ENCODE measurements at places on chromosomes 1 and 21.

- no peak for DNase-seq
These were observed 1317.0 kb downstream of the MRPL39 start for GRCh38 chr21:24290151-24290833.

DNA sequence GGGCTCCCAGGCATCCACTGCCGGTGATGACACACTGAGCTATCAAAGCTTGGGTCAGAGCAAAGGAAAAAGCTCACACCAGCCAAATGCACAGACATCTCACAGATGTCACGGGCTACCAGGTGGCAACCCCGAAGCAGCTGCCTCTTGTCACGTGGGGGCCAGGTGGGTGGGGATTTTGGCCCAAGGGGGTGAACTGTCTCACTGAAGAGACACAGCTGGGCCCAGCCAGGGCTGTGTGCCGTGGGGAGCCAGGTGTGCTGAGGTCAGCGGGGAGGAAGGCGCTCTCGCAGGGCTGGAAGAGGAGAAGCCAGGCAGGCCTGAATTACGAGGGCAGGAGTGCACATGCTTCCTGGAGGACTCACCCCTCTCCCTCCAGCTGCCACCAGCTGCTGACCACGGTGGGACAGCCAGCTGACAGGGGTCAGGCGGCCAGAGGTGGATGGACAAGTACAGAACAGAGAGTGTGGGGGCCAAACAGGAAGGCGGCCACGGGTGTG, 32.4 kb downstream of the KCNN3 start:
- no peak for DNase-seq

DNA sequence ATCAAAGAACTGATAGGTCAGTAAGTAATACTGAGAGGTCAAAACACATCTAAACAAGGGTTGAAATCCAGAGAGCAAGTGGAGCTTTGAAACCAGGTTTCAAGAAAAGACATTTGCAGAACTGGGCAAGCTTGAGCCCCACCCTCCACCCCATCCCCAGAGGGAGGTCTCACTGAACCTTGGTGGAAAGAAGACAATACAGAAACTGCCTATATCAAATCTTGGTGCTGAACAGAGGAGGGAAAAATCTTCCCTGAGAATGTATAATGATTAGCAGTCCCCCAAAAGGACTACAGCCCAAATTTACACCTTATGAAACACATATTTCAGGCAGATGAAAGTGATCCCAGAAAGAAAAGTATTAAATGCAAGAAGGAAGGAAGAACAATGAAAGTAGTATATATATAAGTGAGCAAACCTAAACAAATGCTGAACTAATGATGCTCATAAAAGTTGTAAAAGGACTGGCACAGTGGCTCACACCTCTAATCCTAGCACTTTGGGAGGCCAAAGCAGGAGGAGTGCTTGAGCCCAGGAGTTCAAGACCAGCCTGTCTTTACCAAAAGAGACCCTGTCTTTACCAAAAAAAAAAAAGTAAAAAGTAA, 12.4 kb downstream of the ZBTB17 start:
- no peak for DNase-seq

- no peak for DNase-seq
These were observed 35.0 kb downstream of the RAP1GAP start for GRCh38 chr1:21633992-21634805.

GRCh38 chr21:46188226-46189212, 4.3 kb upstream of the SPATC1L start:
- no peak for DNase-seq

DNA sequence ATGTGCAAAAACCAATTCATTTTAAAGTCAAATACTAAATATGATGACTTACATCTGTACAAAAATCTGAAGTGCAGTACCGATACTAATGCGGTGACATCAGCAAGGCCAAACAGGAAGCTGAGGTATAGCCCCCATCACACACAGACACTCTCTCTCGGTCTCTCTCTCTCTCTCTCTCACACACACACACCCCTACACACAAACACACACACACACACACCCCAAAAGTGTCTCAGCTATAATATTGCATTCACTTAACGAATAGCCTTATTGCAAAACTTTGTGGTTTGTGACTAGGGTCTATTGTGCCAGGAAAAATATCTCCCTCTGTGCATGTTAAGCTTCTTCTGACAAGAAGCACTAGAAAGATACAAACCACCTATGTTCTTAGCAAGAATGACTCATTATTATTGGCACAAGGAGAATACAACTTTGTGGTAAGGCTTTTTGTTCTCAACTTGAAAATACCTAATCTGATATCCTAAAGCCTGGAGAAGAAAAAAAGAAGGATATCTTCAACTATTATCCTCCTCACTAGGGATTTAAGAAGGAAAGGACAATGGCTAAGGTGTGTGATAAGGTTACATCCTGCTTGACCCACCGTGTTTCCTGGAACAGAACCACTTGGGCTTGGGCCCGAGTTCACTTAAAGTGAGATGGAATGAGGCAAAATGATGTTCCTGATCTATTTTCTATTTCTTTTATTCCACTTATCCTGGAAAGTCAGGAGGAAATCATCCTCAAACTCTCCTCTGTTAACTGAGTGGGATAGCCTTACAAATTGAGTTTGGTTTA, 107.1 kb downstream of the NIBAN1 start:
- no peak for DNase-seq

- no peak for DNase-seq
These were observed 58.5 kb downstream of the HSF2BP start for GRCh38 chr21:43600642-43601402.

GRCh38 chr1:7388488-7389185, 382.5 kb upstream of the VAMP3 start:
- DNase-seq: peak; percentile 44

DNA sequence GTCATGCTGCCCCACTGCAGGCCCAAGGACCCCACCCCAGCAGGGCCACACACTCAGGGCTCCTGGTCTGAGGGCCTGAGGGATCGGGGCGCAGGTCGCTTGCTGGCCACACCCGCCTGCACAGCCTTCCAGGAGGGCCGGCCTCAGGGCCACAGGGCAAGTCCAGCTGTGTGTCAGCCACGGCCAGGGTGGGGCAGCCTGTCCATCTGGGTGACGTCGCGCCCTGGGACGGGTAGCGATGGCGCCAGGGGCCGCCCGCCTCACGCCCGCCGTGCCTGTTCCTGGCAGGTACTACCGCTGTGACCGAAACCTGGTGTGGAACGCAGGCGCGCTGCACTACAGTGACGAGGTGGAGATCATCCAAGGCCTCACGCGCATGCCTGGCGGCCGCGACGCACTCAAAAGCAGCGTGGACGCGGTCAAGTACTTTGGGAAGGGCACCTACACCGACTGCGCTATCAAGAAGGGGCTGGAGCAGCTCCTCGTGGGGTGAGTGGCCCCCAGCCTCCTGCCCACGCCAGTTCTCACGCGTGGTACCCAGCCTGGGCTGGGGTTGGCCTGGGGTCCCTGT, 2.5 kb downstream of the COL6A1 start:
- no peak for DNase-seq

DNA sequence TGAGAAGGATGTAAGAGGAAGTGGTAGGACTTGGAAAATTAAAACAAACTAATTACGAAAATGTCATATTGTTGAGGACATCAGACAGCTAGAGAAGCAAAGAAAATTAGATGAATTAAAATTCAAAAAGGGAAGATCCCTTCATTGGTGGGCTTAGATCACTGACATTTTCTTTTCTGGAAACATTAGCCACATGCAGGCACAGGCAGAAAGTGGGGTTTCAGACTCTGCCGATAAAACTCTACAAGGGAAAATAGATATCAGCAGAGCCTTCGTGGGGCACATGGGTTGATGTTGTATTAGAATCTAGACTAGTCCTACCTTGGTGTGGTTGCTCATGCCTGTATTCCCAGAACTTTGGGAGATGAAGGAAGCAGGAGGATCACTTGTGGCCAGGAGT, 12.4 kb upstream of the RGS1 start:
- no peak for DNase-seq

DNA sequence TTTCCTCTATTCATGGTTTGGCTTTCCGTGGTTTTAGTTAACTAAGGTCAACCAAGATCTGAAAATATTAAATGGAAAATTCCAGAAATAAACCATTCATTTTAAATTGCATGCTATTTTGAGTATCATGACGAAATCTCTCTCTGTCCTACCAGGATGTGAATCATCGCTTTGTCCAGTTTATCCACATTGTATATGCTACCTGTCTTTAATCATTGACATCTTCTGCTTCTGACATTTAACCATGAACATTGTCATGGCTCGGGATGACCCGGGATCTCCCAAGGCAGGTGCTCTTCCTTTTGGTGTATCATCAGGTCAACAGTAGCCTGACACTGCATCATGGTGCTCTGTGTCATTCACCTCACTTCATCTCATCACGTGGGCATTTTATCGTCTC, 125.5 kb upstream of the HNRNPU start:
- no peak for DNase-seq

- DNase-seq: no peak
These were observed 2.3 kb downstream of the FGR start for GRCh38 chr1:27632387-27633297.

DNA sequence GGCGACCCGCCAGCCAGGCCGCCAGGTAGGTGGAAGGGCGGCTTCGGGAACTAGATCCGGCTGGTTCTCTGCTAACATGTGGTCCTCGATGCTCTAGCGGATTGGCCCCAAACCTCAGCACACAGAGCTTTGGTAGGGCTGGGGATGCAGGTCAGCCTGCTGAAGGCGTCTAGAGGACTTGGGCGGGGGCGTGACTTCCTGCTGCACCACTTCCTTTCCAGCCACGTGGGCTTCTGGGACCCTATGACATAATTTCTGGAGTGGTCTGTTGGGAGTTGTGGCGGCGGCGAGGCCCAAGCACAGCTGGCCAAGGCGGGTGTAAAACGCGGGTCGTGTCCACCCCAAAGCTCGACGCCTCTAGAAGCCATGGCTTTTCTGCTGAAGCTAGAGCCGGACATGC, 124.5 kb downstream of the ATF6 start:
- no peak for DNase-seq

DNA sequence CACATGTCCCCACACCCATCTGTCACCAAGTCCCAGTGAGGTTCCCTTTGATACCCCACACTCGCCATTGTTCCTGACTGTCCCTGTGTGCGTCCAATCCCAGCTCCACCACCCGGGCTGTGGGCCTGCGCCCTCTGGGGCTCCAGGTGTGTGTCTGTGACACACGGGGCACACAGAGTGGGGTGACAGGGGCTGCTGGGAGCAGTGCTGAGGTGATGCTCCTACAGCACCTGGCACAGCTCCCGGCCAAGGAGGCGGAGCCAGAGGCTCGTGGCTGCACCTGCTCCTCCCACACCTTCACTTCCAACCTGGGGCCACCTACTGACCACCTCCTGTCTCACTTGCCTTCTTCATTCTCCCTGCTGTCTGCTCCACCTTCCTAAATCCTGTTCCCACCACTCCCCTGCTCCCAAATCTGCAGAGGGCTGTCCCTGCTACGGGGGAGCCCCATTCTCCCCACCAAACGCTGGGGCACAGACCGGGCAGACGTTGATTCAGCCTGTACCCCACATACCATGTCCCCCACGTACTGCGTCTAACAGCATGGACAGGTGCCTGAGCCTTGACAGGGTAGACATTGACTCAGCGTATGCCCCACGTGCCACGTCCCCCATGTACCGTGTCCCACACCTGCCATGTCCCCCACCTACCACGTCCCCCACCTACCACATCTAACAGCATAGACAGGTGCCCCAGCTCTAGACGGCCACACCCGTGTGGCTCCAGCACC, 16.4 kb downstream of the WDR4 start:
- DNase-seq: no peak

GRCh38 chr21:33117101-33117888, 47.4 kb downstream of the OLIG1 start:
- peak; percentile 83 for DNase-seq

GRCh38 chr1:241985787-241986186, 13.1 kb downstream of the MAP1LC3C start:
- no peak for DNase-seq

- no peak for DNase-seq
These were observed 255.0 kb upstream of the SNX7 start for GRCh38 chr1:98406352-98407088.

DNA sequence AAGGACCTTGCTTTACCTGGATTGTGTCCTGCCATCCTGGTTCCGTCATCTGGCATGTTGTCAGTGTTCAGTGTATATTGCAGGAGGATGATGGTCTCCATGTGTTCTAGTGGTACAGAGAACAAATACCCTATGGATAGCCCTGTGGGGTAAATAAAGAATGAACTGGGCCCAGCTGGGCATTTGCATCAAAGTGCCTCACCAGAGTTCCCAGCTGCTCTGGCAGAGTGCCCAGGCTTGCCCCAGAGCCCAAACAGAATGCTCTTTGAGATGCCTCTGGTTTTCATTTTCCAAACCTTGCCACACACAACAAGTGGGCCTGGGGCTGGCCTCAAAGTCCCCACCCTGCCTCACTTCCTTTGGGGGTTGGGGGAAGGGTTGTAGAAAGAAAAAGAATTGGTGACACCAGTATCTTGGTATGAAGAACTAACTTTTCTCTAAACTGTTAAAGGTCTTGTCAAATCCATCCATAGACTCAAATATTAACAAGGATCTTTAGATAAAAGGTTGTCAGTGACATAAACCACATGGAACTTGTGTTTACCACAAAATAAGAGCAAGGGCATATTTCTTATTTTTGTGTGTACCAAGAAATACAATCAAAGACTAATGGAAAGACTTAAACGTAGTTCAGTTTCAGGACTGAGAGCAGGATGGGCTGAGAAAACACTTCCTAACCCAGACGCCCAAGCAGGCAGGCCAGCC, 82.2 kb downstream of the LMO4 start:
- peak; percentile 94 for DNase-seq

GRCh38 chr1:153588482-153588881, 22.8 kb upstream of the S100A2 start:
- DNase-seq: no peak

DNA sequence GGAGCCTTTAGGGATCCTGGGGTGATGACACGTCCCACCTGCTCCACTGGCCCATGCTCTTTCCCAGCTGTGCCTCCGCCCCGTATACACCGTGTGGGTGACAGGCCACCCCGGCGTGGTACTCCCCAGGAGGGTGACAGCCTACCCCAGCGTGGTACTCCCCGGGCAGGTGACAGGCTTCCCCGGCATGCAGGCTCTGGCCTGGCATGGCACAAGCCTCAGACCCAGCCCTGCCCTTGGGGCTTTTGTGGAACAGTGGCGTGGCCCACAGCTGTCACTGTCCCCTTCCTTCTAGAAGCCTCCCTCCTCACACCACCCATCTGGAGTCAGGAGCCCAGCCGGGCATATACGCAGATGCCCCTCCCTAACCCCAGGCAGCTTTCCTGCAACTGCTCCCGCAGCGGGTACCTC, 4.7 kb upstream of the PFKL start:
- no peak for DNase-seq

DNA sequence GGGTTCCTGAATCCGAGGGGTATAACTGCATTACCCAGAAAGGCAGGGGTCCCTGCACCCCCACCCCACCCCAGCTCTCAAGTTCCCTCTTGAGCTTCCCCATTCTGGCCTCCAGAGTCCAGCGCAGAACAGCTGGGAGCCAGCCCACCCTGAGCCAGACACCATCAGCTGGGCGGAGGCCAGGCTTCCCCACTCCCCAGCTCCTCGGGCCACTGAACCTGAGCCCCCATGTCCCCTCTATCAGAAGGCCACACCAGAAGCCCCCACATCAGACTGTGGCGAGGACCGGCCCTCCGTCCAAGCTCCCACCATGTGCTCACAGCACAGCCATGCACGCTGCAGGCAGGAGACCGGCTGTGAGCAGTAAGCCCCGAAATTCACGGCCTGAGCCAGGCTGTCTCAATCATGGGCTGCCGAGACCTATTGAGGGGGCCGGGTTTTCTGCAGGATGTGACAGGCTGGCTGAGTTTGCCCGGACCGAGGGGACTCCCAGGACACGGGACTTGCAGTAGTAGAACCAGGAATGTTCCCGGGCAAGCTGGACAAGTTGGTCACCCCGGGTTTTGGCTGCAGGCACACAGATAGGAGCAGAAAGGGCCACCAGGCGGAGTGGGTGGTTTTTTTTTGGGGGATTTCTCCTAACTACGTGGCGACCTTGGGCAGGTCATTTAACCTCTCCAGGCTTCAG, 25.5 kb upstream of the TNFRSF1B start:
- DNase-seq: no peak

Measured in caudate nucleus (tissue), 63 donors.